CD4-positive, alpha-beta T cell treated with Interleukin-10 for 1 hour (primary cell): ENCODE measurements at places on chromosomes 7 and 10.

DNA sequence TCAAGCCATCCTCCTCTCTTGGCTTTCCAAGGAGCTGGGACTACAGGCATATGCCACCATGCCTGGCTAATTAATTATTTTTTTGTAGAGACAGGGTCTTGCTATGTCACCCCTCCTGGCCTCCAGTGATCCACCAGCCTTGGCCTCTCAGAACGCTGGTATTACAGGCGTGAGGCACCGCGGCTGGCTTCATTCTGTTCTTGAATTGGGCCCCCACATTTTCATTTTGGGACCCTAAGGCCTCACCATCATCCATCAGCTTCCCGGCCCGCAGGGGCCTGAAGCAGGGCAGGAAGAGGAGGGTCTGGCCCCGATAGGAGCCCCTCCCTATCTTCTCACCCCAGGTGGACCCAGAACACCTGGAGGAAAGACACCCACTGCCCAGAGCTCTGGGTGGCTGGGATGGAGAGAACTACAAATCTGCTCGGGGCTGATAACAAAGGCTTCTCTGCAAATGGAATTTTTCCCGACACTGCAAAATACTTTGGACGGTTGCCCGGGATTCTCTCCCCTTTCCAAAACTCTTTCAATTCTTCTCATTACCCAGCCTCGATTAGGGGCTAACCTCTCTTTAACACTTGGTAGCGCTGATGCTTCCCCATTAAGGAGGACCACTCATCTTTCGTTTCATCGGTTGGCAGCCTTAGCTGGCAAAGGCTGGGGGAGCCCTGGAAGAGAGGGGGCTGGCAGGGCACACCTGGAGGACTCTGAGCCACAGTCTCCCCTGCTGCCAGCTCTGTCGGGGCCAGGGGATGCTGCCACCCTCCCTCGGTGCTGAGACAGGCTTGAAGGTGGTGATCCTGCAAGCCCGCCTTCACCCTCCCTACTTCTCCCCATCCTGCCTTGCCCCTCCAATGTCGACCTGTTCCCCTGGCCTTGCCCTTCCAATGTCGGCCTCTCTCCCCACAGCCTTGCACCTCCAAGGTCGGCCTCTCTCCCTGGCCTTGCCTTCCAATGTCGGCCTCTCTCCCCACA is 81.0 kb upstream of the GNA12 start:
- DNase-seq = no peak

- DNase-seq = no peak
Measured at GRCh38 chr10:44650691-44651661, 260.2 kb upstream of the TMEM72 start.

DNA sequence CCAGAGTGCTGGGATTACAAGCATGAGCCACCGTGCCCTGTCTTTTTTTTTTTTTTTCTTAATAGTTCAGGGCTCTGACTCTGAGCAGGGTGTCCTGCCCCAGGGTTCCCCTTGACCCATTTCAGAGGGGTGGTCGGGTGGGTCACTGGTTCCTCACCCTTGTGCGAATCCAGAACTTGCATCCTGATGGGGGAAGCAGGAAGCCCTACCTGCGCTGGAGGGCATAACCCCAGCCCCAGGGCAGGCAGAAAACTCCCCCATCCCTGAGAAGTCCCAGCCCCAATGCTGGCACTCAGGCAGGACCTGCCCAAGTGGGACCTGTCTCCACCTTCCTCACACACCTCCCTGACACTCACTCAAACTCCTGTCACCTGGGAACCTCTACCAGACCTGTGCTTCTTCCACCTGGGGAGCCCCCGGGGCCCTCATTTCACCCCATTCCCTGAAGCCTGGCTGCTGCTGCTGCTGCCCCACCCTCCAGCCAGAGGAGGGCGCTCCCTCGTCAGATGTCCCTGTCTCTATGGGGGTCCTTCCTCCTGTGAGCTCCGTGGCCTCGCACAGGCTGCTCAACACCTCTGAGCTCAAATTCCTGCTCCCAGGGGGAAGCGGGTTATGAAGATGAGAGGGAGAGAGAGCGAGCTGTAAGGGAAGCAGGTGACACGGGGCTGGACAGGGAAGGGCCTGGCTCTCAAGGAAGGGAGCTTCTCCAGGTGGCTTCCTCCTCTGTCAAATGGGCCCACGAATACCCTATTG is 15.1 kb upstream of the ZNF273 start:
- DNase-seq = peak; percentile 41

GRCh38 chr10:76961841-76962240 is 675.8 kb downstream of the KCNMA1 start:
- DNase-seq = no peak

GRCh38 chr7:18387191-18387735 is 108.3 kb upstream of the HDAC9 start:
- no peak for DNase-seq

GRCh38 chr10:44464503-44464902 is 79.6 kb upstream of the CXCL12 start:
- DNase-seq = no peak

GRCh38 chr7:47546733-47547494 is 35.0 kb downstream of the TNS3 start:
- DNase-seq = no peak

DNA sequence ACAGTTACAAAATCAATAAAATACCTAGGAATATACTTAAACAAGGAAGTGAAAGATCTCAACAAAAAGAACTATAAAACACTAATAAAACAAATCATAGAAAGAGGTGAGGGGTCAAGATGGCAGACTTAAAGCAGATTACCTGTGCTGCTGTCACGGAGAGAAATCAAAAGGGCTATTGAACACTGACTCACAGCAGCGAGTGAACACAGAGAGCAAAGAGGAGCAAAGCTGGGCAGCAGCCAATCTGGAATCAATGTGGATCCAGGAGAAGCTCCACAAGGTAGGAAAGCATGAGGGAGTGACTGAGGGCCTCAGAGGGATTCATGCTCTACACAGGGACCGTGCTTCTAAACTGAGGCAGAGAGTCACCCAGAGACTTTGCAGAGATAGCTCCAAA is 562.0 kb upstream of the SEMA3D start:
- DNase-seq = no peak

DNA sequence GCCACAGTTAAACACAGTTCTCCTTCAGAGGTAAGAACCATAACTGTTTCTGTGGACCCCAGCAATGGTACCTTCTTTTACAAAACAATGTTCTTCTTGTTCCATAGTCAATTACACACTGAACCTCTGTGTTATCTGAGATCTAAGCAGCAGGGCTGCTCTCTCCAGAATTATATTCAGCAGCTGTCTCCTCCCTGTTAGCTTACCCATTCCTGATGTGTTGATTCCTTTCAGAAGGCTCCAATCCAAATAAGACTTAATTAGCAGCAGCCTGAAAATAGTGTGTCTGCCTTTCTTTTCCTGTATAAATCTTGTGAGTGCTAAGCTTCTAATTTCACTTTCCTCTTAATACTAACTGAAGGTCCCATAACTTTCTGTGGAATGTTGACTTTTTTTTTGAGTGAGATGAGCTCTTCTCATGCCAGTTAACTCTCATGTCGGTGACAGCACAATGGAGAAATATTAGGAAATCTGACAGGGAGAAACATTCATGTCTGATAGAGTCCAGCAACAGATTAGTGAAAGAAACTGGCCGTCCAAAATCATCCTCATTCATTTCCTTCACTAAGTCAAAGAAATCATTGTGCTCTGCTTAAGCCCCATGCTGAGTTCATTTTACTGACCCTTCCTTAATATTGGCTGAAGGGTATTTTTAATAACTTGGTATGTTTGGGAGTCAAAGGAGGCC is 226.5 kb downstream of the PRKG1 start:
- DNase-seq = no peak

DNA sequence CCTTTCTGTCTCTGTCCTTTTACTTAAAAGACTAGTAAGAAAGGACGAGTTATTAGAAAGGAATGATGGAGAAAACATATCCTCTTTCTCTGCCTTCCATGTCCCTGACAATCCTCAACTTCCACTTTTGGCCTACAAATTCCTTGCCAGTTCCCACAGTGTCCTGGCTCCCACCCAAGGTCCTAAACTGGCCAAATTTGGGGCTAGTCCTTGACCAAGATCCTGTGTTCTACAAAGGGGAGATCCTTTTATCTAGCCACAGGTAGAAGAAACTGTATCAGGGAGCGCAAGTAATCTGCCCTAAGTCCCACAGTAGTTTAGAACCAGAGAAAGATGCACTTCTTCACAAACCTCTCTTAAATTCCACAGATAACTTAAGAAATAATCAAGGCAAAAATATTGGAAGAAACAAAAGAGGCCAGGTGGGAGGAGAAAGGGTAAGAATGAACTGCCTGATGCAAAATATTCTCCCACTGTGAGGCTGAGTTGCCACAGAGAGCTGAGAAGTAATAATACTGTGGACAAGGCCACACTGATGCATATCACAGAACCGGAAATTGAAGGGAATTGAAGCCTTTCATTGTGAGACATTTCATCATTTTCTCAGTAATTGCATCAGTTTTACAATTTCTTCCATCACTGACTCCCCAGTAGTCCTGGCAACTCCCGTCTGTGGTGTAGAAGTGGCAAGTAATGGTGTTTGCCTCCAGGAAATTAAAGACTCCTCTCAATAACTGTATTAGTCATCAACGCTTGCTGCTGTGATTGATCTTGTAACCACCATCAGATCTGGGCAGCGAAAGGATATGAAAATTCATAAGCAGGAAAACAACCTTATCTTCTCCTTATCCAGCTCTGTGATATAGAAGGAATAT is 47.2 kb downstream of the DNAJC12 start:
- DNase-seq = no peak

GRCh38 chr7:108045669-108046068 is 42.7 kb upstream of the LAMB1 start:
- DNase-seq = no peak

DNA sequence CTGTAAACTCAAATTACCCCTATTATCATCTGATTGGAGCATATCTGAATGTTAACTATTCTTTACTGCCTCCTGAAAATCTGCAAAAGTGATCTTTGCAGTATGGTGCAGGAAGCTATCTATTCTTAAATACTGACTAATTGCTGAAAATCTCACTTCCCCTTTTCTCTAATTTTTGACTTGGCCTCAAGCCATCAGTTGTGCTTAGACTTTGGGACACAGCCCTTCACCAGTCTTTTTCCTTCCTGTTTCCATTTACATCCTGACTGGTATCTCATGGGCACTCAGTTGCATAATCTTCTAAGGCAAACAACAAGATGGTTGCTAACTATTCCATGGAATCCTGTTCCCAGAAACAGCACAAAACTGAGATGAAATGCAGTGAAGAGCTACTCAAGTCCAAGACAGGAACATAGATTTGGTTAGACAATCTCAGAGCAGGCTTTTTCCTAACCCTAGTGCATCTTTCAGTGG is 228.5 kb downstream of the SORCS1 start:
- peak; percentile 5 for DNase-seq

GRCh38 chr10:21989453-21990154 is 13.9 kb downstream of the DNAJC1 start:
- peak; percentile 48 for DNase-seq

DNA sequence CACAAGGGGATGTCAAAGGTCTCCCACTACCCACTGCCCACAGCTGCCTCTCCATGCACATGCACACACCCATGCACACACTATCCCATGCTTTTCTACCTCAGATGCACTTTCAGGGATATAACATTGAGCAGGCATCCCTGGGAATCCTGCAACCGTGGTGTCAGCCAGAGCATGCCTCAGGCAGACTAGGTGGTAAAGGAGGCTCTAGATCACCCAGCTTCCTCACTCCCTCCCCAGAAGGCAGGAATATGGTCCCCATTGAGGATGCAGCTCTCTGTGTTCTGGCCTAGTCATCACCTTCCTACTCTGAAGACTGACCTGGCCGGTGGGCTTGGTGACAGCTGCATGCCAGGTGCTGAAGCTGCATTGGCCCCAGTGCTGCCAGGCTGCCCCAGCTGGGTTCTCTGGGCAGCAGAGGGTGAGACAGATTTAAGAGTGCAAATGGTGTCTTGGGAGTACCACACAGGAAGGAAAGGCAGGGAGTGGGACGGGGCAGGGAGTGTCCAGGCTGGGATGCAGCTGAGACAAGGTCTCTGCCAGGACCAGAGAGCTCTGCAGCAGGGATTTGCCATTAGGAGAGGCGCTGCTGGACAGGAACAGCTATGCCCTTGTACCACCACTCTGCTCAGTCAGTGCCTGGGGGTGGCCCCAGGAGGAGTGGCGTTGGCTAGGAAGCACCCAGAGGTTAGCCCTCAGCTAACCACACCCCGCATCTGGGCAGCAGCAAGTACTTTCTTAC is 53.4 kb upstream of the GDF10 start:
- no peak for DNase-seq
